ENCODE measurements at places on chromosomes 4 and X.

DNA sequence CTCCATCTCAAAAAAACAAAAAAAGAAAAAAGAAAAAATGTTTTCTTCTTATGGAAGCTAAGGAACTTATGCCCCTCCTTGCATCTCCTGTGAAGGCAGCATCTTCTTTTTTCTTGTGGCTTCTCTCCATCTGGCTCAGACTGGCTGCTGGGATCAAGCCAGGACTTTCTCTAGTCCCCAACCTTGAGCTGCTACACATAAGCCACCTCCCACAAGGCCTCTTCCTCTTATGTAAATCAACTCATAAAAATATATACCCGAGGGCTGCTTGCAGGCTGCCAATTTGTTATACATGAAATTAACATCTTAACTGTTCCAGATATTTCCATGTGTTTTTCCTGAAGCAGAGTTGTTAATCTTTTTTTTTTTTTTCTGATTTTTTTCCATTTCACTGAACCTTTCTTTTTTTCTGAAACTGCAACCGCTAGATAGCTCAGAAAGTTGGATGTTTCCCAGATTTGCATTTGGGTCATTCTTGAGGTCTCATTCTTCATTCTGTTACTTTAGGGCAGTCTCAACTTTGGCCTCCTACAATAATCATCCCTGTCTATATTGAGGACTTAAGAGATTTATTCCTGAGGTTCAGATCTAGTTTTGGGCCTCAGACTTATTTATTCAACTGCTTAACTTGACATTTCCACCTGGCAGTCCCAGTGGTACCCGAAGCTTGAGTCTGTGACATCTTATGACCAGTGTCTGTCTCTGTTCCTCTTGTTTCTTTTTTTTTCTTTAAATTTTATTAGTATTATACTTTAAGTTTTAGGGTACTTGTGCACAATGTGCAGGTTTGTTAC, 10.3 kb downstream of the SNX25 start:
- peaks cover 5% of the 10 kb centered on the region for H3K36me3 ChIP-seq
- H3K27me3 ChIP-seq: no peaks in the 10 kb centered on the region
- no peak overlapping the region for H3K27ac ChIP-seq

DNA sequence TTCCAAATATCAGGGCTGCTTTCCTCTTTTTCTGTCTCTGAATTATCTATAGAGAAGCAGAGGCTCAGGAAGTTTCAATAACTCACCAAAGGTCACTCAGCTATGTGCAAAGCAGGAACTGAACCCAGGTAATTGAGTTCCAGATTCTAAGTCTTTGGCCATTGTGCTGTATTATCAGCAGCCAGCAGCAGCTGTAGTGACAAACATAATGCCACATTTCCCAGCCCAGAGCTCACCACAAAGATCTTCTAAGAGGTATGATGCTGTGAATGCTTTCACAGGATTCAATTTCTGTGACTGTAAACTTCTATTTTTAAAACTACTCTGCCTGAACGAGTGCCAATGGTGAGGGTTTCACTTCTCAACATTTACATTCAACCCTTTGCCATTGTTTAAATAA, 56.4 kb downstream of the SPOCK3 start:
- H3K36me3 ChIP-seq: no peaks in the 10 kb centered on the region
- DNase-seq: no peak
- no peak overlapping the region for H3K4me3 ChIP-seq
- H3K27me3 ChIP-seq: no peaks in the 10 kb centered on the region

DNA sequence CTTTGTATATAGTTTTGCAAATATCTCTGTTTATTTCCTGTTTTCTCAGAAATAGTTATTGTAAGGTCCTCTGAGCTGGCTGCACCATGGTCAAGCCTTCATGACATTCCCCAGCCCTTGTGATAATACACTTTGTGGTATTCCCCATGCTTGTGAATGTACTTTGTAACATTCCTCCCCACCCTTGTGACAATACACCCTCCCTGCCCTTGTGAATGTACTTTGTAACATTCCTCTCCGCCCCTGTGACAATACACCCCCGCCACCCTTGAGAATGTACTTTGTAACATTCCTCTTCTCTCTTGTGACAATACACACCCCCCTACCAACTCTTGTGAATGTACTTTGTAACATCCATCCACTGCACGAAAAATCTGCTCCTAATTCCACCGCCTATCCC, 530.7 kb downstream of the CENPC start:
- no peak overlapping the region for H3K27ac ChIP-seq
- DNase-seq: no peak
- H3K4me3 ChIP-seq: no peak overlapping the region
- no peaks in the 10 kb centered on the region for H3K27me3 ChIP-seq

DNA sequence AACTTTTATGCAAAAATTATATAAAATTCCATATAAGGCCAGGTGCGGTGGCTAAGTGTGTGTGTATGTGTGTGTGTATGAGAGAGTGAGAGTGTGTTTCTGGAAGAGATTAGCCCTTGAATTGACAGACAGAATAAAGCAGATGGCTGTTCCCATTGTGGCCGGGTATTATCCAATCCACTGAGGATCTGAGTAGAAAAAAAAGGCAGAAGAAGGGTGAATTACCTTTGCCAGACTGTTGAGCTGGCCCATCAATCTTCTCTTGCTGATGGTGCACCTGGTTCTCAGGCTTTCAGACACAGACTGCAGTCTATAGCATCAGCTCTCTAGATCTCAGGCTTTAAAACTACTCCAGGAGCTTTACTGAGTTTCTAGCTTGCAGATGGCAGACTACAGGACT, 92.2 kb upstream of the SLIT2 start:
- no peak overlapping the region for H3K4me3 ChIP-seq
- no peak for DNase-seq
- no peak overlapping the region for H3K27ac ChIP-seq
- no peaks in the 10 kb centered on the region for H3K36me3 ChIP-seq
- H3K27me3 ChIP-seq: no peaks in the 10 kb centered on the region
- H3K4me1 ChIP-seq: no peaks in the 10 kb centered on the region

DNA sequence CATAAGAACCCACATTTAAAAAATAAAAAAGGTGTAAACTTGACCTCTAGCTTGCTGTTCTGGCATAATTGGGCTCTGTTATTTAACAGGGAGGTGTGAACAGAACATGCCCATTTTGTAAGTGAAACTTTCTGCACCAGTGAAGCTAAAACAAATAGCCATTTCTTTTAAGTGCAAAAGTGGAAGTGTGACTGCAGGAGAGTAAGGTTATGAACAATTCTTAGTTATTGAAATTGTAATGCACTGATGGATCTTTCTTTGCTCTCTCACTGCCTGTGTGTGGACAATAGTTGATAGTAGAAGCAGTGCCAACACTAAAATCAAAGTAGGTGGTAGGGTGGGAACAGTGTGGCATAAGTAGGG, 12.6 kb downstream of the P2RY10 start:
- peaks cover 69% of the 10 kb centered on the region for H3K4me1 ChIP-seq
- no peak overlapping the region for H3K4me3 ChIP-seq
- peaks cover 77% of the 10 kb centered on the region for H3K36me3 ChIP-seq
- peak overlapping the region; percentile 79 for H3K27ac ChIP-seq
- DNase-seq: no peak

DNA sequence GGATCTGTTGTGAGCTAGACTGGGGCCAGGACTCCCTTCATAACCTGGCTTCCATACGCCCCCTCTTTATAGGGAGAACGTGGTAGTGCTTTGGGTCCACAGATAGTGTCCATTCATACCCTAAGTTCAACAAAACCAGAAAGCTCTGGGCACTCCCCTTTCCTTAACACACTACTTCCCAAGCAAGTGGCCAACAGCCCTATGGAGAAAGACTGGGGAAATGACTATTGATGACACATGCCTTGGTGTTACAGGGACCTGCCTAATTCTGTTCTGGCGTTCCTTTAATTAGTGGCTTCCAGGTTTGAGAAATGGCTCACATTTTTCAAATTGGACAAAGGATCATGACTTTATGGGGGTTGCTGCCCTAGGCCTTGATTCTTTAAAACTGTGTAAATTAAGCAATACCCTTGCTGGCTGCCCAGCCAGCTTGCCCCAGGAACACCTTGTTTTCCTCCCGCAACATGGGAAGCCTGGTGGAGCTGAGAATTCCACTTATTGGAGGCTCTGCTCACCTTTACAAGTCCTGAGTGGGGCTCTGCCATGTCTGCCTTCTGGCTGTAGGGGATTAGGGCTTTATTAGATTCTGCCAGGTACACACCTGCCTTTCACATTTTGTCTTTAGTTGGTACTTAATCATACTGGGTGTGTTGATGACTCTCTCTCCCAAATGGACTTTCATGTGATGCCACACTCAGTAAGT, 61.1 kb downstream of the RGS12 start:
- no peaks in the 10 kb centered on the region for H3K27me3 ChIP-seq
- H3K36me3 ChIP-seq: no peaks in the 10 kb centered on the region
- peaks cover 2% of the 10 kb centered on the region for H3K4me1 ChIP-seq
- no peak for DNase-seq

DNA sequence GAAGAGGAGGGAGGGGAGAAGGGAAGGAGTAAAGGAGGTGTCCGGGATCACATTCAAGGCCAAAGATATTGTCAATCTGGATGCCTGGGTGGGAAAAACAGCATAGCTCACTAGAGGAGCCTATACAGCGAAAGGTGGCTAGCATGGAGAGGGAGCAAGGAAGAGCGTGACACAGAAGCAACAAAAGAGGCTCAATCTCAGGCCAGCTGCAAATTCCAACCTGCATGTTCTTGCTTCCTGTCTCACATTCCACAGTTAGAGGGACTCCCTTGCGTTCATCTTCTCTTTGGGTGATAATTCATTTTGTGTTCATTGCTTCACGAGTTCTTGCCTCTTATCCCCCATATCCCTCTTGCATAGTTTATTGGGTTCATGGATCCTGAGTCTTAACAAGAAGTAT, 3.0 kb upstream of the CLNK start:
- no peak for DNase-seq
- H3K4me1 ChIP-seq: peaks cover 16% of the 10 kb centered on the region
- H3K27me3 ChIP-seq: no peaks in the 10 kb centered on the region
- H3K27ac ChIP-seq: no peak overlapping the region
- H3K36me3 ChIP-seq: no peaks in the 10 kb centered on the region

DNA sequence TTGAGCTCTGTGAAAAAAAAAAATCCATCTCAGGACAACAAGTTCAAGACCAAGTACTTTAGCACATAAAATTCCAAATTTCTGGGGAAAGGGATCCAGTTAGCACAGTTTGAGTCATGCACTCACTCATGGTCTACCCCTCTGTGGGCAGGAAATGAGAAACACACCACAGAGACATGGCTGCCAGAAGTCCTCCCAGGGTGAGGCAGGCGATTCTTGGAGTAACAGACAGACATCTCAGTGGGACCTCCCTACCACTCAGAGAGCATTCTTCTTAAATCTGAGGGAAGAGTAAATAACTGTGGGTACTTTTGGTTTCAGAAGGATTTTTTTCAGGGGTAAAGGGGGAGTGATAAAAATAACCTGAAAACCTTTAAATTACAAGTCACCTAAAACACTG, 14.1 kb downstream of the CXCL1 start:
- H3K36me3 ChIP-seq: no peaks in the 10 kb centered on the region
- H3K27me3 ChIP-seq: peaks cover 4% of the 10 kb centered on the region
- no peaks in the 10 kb centered on the region for H3K4me1 ChIP-seq
- H3K4me3 ChIP-seq: no peak overlapping the region
- no peak for DNase-seq
- H3K27ac ChIP-seq: no peak overlapping the region

DNA sequence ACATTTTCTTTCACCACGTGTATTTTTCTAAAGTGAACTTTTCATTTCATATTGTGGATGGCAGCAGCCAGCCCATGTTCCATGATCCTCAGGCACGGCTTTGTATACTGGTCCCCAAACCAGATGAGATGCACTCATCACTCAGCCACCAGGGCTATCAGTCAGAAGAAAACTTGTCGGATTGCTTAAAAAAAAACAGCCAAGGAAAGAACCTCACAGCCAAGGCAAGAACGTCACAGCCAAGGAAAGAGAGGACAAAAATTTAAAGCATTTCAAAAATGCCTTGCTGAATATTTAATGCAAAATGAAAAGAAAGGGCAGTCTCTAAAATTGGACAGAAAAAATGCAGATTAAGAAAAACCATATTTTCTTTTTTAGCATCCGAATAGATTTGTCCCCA, 333.3 kb downstream of the PDGFC start:
- H3K27me3 ChIP-seq: no peaks in the 10 kb centered on the region
- no peak overlapping the region for H3K27ac ChIP-seq
- no peak for DNase-seq

- H3K4me1 ChIP-seq: peaks cover 56% of the 10 kb centered on the region
- peak overlapping the region; percentile 93 for H3K27ac ChIP-seq
- DNase-seq: peak; percentile 54
- no peaks in the 10 kb centered on the region for H3K36me3 ChIP-seq
Observed at GRCh38 chr4:184288451-184289178, 70.9 kb upstream of the ENPP6 start.

GRCh38 chr4:74540193-74540592, 95.3 kb downstream of the AREG start:
- H3K36me3 ChIP-seq: no peaks in the 10 kb centered on the region
- no peak overlapping the region for H3K4me3 ChIP-seq
- no peak overlapping the region for H3K27ac ChIP-seq
- H3K27me3 ChIP-seq: peaks cover 4% of the 10 kb centered on the region
- H3K4me1 ChIP-seq: peaks cover 7% of the 10 kb centered on the region

DNA sequence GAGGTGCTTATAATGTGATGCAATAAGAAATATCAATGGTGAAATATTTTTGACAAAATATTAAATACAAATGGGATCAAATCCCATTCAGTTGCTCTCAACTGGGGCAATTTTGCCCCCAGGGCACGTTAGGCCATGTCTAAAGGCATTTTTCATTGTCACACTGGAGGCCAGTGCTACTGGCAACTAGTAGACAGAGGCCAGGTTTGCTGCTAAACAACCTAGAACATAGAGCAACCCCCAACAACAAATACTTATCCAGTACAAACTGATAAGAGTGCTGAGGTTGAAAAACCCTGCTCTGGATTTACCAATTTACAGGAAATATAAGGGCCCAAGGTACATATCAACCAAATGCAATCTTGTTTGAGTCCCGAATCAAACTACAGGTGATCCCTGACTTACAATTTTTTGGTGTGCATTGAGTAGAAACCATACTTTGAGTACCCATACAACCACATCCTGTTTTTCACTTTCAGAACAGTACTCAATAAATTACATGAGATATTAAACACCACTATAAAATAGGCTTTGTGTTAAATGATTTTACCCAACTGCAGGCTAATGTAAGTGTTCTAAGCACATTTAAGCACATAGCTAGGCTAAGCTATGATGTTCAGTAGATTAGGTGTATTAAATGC, 237.5 kb downstream of the HNRNPD start:
- H3K27me3 ChIP-seq: no peaks in the 10 kb centered on the region
- peak overlapping the region; percentile 20 for H3K27ac ChIP-seq
- H3K4me1 ChIP-seq: peaks cover 34% of the 10 kb centered on the region
- H3K4me3 ChIP-seq: no peak overlapping the region

- H3K36me3 ChIP-seq: peaks cover 48% of the 10 kb centered on the region
- H3K27ac ChIP-seq: no peak overlapping the region
- no peaks in the 10 kb centered on the region for H3K27me3 ChIP-seq
- no peak for DNase-seq
- H3K4me3 ChIP-seq: no peak overlapping the region
- peaks cover 6% of the 10 kb centered on the region for H3K4me1 ChIP-seq
Observed at GRCh38 chrX:1449036-1449822, 3.5 kb downstream of the ASMTL start.

DNA sequence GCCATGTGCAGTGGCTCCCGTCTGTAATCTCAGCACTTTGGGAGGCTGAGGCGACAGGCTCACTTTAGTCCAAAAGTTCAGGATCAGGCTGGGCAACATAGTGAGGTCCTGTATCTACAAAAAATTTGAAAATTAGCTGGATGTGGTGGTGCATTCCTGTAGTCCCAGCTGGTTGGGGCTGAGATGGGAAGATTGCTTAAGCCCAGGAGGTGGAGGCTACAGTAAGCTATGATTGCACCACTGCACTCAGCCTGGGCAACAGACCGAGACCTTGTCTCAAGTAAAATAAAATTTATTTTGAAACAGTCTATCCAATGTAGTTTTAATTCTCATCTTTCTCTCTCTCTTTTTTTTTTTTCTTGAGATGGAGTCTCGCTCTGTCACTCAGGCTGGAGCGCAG, 21.1 kb downstream of the RBM10 start:
- H3K4me3 ChIP-seq: no peak overlapping the region
- no peaks in the 10 kb centered on the region for H3K27me3 ChIP-seq
- DNase-seq: no peak
- peaks cover 3% of the 10 kb centered on the region for H3K4me1 ChIP-seq
- H3K27ac ChIP-seq: no peak overlapping the region
